ENCODE measurements at places on chromosomes 1 and 21.

DNA sequence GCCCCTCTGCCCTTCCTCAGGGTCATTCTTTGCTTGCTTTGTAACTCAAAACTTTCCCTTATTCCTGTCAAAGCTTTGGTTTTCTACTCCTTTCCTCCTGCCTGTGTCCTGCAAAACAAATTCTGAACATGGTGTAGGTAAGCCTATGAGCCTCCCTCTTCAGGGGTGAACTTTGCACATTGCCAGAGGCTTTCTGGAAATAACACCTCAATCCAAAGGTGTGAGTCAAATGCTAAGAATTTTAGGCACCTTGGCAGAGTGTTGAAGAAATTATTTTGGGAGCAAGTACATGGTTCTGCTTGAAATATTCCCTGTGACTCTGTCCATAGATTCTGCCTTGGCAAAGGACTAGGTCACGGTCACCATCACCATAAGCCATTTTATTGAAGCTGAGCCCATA is 70.0 kb downstream of the PAPPA2 start:
- DNase-seq: no peak

DNA sequence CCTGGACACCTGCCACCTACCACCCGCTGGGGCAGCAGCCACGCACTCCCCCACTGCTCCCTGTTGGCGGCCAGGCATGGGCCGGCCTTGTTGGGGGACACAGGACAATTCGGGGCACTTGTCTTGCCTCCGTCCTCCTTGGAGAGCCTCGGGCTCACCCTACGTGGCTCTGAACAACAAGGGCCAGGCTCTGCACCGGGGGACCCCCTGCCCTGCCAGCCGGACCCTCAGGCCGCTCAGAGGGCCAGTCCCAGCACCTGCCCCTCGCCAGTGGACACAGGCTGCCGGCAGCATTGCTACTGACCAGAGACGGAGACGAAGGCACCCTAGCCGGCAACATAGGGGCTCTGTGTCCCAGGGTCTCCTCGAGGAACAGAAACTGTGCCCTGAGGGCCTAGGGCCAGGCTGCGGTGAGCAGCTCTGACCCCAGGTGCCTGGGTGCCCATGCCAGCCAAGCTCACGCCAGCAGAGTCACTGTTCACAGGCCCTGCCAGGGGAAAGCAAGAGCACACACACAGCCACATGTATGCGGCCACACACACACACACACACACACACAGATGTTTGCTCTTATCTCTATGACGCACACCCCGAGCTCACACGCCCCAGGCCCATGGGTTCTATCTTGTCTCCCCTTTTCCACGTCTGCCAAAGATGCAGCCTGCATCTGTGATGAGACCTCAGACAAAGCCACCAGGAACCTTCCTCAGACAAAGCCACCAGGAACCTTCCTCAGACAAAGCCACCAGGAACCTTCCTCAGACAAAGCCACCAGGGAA is 45.9 kb downstream of the MORN1 start:
- no peak for DNase-seq

- peak; percentile 36 for DNase-seq
Measured at GRCh38 chr1:64823691-64824476, 79.0 kb downstream of the RAVER2 start.

- no peak for DNase-seq
Measured at GRCh38 chr21:40379881-40380810, 466.8 kb downstream of the DSCAM start.

DNA sequence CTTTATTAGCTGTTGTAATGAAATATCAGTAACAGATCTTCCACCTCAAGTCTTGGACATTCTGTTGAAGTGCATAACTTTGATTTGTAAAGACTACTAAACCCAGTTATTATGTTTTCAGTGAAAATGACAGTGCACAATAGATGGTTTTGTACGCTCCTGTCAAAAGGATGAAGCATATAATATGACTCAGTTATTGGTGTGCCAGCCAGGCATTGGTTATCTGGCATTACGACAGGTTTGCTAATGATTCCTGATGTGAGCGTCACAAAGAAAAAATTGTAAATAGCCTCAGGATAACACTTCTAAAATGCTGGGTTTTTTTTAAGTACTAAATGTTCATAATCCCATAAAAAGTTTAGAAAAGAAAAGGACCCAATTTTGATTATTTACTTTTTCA is 147.9 kb downstream of the MAGI3 start:
- DNase-seq: no peak

Data from stimulated activated CD4-positive, alpha-beta T cell treated with anti-CD3 and anti-CD28 coated beads, Interleukin-2, amount 100 ng/mL, for 48 hours (primary cell).